ENCODE measurements at places on chromosomes 12 and 14.

DNA sequence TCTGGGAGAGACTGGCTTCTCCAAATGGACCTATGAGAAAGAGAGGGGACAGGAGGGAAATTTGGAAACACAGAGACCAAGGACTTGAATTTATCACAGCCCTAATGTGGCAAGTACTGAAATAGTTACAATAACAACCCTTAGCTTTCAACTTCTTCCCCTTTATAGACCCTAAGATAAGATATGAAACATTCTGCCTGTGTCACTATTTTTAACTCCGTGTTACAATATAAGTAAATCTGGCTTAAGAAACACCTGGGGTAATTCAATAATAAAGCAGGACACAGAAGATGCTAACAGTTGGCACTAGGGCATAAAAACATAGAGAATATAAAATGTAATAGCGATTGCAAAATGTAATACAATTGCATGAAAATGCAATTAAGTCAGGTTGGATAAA lies 216.4 kb downstream of the NOVA1 start:
- DNase-seq = no peak

- no peak for DNase-seq
Observed at GRCh38 chr12:120262852-120263747, 2.4 kb downstream of the PXN start.

GRCh38 chr12:28032811-28033537 lies 60.4 kb upstream of the PTHLH start:
- no peak for DNase-seq

GRCh38 chr12:121712190-121712460 lies 427 bp upstream of the TMEM120B start:
- no peak for DNase-seq

- peak; percentile 24 for DNase-seq
Observed at GRCh38 chr12:6199531-6200255, 507 bp upstream of the CD9 start.

- DNase-seq = no peak
Observed at GRCh38 chr14:29227631-29228030, 461.0 kb downstream of the FOXG1 start.

- DNase-seq = no peak
Observed at GRCh38 chr14:80465546-80466220, 254.4 kb upstream of the DIO2 start.

DNA sequence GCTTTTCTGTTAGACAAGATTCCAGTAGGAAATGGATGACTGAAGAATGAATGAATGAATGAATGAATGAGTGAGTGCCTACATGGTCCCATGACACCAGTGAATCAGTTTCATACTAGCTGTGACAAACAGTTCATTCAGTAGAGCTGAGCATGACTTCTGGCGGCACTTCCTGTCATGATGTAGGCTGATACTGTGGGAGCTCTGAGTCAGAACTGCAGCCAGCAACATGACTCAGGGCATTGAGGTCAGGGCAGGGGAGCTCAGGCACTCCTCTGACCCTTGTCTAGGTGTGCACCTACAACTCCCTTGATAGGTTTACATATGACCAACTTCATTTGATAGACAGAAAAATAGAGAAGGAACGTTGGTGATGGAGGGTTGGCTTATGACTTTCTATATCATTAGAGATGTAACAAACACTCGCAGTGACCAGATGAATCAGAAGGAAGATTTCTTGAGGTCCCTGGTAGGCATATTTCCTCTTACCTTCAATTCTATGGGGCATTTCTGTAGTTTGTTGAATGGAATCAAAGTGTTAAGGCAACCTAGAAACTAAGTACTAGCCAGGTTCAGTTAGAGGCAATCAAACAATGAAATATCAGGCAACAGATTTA lies 139.3 kb upstream of the ARHGAP5 start:
- no peak for DNase-seq

All from activated B cell treated with CpG ODN at 0.5 μM for 24 hours (primary cell).